ENCODE measurements at places on chromosomes 12 and 14.

GRCh38 chr12:4954621-4955354 is 45.1 kb downstream of the KCNA1 start:
- no peak for DNase-seq

- DNase-seq, result no peak
Measured at GRCh38 chr12:103627189-103627855, 40.2 kb downstream of the STAB2 start.

DNA sequence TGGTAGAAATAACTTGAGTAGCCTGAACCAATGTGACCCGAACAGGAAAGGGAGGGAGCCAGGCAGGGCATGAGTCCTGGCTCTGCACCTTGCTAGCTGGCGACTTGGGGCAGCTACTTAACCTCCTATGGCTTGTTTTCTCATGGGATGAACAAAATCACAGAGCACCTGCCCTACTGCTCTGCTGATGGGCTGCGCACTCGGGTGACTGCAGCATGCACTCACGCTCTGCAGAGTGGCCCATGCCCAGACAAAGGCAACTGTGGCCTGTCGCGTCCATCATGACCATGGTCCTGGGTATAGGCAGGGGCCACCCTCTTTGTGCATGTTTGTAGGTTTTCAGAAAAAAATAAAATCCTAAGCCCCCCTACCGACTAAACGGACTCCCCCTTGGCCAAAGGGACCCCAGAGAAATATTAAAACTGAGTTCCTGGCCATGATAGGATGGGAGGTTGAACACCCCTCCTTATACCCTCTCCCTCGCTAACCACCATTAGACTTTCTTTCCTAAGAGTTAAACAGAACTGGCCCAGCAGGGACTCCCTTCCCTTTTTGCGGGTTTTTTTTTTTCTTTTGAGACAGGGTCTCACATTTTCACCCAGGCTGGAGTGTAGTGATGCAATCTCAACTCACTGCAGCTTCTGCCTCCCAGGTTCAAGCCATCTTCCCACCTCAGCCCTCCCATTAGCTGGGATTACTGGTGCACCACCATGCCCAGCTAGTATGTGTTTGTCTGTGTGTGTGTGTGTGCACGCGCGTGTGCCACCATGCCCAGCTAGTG is 32.5 kb downstream of the VWF start:
- no peak for DNase-seq

DNA sequence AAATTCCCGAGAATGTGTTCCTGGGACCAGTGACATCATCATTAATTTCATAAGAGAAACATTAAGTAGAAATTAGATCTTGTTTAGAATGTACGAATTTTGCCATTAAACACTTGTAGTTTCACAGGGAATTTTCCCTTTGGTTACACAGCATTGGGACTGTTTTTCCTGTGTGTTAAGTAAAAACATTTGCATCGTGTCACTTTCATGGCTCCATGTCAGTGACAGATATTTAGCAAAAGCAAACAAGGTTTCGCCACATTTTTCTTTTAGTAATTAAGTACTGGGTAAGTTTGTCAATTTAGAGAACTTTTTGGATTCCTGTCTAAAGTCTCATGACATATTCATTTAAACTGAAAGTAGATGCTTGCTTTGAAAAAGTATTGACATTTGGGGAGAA is 45.5 kb upstream of the OVCH1 start:
- DNase-seq, result no peak

DNA sequence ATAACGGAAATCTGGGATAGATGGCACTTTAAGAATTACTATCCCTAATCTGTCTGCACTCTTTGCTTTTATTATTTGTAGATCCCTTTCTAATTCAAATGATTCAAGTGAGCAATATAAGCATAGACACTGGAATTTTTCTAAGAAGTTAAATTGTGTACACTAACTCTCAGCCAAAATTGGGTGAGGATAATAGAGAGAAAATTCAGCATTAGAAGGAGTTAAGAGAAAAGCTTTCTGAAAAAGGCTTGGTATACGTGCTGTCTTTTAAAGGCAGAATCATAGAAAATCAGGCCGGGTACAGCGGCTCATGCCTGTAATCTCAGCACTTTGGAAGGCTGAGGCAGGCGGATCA is 57.1 kb upstream of the CRACR2A start:
- no peak for DNase-seq

DNA sequence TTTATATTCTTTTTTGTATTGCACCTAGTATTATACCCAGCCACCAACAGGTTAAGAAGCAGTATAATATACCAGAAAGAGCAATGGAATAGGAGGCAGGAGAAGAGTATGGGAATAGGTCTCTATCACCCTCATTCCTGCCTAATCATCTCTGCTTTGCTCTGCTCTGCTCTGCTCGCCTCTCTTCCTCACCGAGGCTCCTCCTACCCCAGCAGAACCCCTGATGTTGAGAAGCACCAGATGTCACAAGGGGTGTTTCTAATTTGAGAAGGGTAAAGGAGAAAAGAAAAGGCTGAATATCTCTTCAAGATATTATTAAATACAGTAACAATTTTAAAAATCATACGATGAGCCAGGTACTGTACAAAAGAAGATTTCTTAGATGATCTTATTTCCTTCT is 89.0 kb downstream of the STON2 start:
- no peak for DNase-seq

- DNase-seq, result no peak
Measured at GRCh38 chr14:23694085-23694948, 58.2 kb downstream of the DHRS2 start.

- DNase-seq, result no peak
Measured at GRCh38 chr14:103205541-103205906, 82.3 kb downstream of the TNFAIP2 start.

DNA sequence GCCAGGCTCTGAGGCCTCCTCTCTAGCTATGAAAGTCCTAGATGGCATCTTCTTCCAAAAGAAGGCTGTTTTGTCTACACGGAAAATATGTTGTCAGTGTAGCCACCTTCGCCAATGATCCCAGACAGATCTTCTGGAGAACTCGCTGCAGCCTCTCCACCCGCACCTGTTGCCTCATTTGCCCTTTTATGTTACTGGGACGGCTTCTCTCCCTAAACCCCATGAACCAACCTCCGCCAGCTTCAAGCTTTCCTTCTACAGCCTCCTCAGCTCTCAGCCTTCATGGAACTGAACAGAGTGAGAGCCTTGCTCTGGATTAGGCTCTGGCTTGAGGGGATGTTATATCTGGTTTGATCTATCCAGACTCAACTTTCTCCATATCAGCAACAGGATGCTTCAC is 10.8 kb downstream of the P2RX2 start:
- DNase-seq, result no peak

DNA sequence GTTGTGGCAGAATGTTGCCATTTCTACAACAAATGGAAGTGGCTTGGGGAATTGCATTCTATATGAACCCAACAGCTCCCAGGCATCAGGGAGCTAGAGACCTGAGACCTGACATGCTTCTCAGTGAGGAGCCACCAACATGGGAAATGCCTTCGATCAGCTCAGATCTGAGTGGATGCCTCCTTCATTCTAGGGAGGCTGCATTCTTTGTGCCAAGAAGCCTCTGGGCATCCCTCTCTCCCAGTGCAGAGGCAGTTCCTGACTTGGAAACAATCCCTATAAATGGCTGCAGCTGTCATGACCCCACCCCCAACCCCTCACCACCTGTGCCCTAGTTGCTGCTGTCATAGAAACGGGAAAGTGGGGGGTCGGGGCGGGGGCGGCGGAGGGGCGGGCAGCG is 196.3 kb downstream of the PPM1H start:
- no peak for DNase-seq

DNA sequence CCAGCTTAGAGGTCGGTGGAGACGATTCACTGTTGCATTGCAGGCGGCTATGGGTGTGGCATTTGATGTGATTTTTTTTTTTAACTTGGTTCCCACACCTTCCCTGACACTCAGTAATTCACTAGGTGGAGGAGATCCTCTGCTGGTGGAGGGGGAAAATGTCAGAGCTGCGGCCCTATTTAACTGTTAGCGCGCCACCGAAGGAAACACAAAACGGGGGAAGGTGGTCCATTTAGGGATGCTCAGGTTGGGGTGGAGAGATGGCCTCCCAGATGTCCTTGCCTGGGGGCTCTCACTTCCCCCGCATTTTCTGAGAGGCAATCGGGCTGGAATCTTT is 4.3 kb upstream of the HOXC12 start:
- no peak for DNase-seq

DNA sequence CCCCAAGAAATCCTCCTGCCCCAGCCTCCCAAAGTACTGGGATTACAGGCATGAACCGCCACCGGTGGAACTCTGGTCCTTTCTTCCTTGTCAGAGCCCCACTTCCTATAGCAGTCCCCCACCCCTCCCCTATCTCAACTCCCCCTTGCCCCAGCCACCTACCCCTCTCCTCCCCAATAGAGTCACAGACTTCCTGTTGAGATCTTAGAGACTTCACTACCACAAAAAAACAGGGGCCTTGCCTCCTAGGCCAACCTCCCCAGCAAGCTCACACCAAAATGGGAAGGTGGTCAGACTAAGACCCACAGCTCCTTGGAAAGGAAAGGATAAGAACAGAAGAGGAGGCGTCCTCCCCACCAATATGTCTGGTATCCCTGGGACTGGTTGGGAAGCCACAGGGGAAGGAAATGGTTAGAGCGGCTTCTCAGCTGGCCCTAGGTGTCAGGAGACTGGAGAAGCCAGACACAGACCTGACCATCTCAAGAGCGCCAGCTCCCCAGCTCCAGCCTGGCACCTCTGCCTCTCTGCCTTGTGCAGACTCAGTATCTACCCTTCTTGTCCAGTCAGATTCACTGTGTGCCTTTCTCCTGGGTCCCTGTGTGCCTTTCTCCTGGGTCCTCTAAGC is 8.5 kb downstream of the ITGB7 start:
- DNase-seq, result no peak

DNA sequence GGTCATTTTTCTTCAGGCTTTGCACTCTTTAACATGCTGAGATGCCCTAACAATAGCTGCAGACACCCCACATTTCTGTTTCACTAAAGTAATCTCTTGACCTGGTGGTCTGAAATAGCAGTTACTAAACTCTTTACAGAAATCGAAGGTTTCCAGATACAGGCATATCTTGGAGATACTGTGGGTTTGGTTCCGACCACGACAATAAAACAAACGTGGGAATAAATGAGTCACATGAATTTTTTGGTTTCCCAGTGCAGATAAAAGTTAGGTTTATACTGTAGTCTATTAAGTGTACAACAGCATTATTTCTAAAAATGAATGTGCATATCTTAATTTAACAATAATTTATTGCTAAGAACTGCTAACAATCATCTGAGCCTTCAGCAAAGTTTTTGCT is 208.7 kb downstream of the EGLN3 start:
- DNase-seq, result no peak

GRCh38 chr12:123134271-123134671 is 16.6 kb downstream of the PITPNM2 start:
- DNase-seq, result no peak

- no peak for DNase-seq
Measured at GRCh38 chr12:124143726-124144125, 151.2 kb upstream of the RFLNA start.

DNA sequence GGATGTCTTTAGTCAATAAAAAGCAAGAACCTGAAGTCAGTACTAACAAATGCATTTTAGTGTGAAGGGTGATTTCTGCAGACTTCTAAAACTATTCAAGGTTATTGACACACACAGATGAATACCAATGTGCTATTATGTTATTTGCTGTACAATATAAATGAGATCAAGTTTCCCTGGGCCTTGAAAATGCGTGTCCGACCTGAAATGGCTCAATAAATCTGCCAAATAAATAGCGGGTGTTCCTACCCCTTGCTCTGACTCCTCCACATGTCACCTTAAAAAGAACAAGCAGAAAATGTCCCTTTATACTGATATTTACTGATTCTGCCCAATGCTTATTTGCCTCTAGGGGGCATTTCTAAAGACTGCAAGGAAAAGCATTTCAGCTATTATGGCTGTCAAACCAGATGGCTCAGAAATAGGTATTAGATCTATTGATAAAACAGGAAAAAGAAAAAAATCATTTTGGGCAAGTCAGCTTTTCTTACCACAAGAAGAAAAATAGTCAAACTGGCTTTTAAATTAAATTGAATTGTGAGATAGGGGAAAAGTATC is 367.3 kb upstream of the KITLG start:
- no peak for DNase-seq

- DNase-seq, result peak; percentile 46
Measured at GRCh38 chr14:91417120-91417982, at the start of gene CCDC88C. CCDC88C (minus strand) TSS chr14:91417820; CDS start chr14:91417690, 130 bp downstream.

GRCh38 chr14:57609192-57610075 is 115.8 kb upstream of the CCDC198 start:
- DNase-seq, result no peak

DNA sequence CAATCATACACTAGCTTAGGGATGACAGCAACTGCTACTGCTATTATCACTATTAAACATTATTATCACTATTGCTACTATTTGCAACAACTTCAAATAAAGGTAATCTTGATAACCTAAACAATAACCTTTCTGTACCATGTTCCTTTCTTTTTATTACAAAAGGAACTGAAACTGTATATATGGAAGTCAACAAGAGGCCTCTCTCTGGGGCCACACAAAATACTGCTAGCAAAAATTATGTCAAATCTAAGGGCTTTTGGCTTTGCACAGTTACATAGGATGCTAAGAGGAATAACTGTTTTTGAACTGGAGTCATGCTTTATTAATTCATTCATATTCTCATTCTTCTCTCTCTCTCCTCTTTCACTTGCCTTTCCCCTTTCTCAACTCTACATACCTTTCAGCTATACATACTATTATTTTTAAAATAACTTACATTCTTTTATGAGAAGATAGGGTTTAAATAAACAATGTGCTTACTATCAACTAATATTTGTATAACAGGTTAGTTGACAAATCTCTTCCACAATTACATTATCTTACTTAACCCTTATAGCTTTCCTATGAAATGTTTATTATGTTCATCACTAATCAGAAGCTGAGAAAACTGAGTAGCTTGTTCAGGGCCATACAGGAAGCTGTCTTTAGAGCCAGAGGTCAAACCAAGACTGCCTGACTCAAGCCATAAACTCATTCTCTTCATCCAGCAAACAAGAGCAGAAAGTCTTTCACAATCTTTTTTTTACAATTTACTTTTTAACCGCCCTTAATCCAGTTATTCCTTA is 25.7 kb downstream of the SPTSSA start:
- DNase-seq, result no peak

GRCh38 chr12:88303335-88303734 is 161.2 kb downstream of the TMTC3 start:
- no peak for DNase-seq

GRCh38 chr14:69818758-69819191 is 21.7 kb upstream of the SLC10A1 start:
- DNase-seq, result peak; percentile 29

GRCh38 chr12:112160611-112161010 is 35.3 kb downstream of the TRAFD1 start:
- DNase-seq, result no peak

- DNase-seq, result no peak
Measured at GRCh38 chr14:24940213-24940783, 109.6 kb downstream of the STXBP6 start.

DNA sequence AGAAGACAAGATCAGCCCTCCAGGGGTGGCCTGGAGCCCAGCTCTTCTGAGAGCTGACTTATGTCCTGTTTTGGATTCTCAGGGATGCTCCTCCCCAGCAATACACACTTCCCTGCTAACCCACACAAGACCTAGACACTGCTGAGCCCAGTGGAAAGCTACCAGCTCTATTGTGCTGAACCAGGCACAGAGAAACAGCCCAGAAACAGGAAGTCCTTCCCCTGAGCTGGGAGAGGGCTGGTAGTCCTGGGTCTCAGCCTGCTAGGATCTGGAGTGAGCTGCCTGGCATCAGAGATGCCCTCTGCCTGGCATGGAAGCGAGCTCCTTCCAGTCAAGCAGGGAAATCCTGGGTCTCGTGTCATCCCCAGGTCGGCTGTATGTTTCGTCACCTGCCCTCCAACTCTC is 1.2 kb upstream of the LAG3 start:
- no peak for DNase-seq

- no peak for DNase-seq
Measured at GRCh38 chr12:131005161-131006035, 51.7 kb downstream of the ADGRD1 start.

- DNase-seq, result no peak
Measured at GRCh38 chr14:21317398-21317797, 37.5 kb downstream of the RPGRIP1 start.
